ENCODE measurements at places on chromosomes 6 and 20.
A peak's percentile ranks its signal among the peaks of the same experiment; 100 is the strongest.

GRCh38 chr20:34165018-34165619 lies 53.1 kb upstream of the EIF2S2 start:
- DNase-seq = no peak

DNA sequence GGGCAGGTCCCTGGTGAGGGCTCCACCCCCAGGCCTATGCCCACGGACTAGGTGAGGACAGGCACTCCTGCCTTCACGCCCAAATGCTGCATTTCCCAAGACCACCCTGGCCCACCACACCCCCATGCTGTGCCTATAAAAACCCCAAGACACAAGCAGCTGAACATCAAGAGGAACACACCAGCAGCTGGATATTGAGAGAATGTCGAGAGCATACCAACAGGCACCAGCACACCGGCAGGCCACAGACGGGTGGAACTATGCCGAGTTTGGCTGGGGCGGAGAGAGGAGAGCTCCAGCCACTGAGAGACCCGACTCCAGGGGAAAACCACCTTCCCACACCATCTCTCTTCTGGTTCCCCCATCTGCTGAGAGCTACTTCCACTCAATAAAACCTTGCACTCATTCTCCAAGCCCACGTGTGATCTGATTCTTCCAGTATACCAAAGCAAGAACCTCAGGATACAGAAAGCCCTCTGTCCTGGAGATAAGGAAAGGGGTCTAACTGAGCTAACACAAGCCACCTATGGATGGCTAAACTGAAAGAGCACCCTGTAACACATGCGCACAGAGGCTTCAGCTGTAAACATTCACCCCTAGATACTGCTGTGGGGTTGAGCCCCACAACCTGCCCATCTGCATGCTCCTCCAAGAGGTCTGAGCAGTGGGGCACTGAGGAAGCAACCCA lies 316.2 kb downstream of the FOXC1 start:
- DNase-seq = no peak

GRCh38 chr6:3318226-3318625 lies 59.5 kb downstream of the PSMG4 start:
- DNase-seq = peak; percentile 51

DNA sequence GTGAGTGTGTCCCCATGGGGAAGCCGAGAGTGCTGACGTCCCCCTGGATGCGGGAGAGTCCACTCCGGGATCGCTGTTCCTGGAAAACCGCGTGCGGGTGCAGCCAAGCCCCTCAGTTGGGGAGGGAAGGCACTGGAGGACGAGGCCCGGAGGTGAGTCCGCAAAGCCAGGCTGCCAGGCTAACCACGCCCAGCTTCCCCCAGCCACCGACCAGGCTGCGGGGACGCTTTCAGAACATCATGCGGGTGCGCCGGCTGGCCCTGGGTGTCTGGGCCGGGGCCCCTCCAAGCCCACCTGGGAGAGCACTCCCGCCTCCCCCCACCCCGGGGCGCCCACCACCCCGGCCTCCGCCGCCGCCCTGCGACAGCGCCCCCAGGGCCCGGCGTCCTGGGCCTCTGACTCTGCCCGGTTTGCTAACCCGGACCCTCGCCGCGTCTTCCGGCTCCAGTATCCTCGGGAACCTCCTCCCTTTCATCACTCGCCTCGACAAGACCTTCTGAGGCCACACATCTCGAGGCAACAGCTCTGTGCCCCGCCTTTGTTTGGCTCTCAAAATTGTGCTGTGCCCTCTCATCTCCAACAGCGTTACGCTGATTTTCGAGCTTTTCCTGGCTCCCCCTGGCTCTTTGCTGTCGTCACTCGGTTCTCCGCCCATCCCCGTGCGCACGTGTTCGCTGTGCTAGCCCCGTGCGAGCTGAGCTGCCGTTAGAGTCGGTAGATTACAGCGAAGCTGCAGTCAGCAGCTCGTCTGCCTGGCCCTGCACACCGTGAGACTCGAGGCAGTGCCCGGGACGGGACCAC lies 47.1 kb upstream of the ENTPD6 start:
- peak; percentile 84 for DNase-seq

DNA sequence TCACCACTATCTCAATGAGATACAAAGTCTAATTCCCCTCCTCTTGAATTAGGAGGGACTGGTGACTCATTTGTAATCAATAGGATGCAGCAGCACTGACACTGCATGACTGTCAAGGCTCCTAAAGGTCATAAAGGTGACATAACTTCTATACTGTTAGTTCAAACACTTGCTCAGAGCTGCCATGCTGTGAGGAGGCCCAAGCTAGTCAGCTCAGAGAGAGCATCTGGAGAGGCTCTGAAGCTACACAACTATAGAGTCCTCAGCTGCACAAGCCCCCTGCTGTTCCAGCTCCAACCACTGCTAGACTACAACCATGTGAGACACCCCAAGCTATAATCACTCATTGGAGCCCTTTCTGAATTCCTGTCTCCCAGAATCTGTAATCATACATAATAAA lies 17.0 kb upstream of the HEY2 start:
- no peak for DNase-seq

DNA sequence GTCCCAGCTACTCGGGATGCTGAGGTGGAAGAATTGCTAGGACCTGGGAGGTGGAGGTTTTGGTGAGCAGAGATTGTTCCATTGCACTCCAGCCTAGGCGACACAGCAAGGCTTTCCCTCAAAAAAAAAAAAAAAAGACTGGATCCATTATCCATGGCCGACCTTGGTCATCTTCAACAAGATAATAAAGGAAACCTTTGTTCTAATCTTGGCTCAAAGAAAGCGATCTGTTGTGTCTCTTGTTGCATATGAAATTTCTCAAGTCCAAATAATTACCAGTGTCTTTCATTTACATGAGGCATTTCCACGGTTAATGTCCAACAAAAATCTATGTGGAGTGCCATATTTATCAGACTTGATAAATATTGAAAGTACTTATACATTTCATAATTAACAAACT lies 23.7 kb upstream of the KIF16B start:
- DNase-seq = no peak

GRCh38 chr20:33859751-33860150 lies 48.6 kb downstream of the CHMP4B start:
- no peak for DNase-seq

All from T-helper 2 cell (primary cell).